ENCODE measurements at places on chromosomes 2 and 18. TPM values are rescaled to one million over a fixed set of nuclear protein-coding genes. Genes with fewer than 3 reads are reported as not detected.
A peak's percentile ranks its signal among the peaks of the same experiment; 100 is the strongest.

ZCCHC2 gene
- total RNA-seq = 1.7 TPM

INHA gene
- total RNA-seq = not detected

PAX8 gene
- total RNA-seq = 2.3 TPM

B3GNT2 gene
- total RNA-seq = 13.3 TPM

- no peak for DNase-seq
Measured at GRCh38 chr18:71233177-71233576, 944.3 kb downstream of the SOCS6 start.

DNA sequence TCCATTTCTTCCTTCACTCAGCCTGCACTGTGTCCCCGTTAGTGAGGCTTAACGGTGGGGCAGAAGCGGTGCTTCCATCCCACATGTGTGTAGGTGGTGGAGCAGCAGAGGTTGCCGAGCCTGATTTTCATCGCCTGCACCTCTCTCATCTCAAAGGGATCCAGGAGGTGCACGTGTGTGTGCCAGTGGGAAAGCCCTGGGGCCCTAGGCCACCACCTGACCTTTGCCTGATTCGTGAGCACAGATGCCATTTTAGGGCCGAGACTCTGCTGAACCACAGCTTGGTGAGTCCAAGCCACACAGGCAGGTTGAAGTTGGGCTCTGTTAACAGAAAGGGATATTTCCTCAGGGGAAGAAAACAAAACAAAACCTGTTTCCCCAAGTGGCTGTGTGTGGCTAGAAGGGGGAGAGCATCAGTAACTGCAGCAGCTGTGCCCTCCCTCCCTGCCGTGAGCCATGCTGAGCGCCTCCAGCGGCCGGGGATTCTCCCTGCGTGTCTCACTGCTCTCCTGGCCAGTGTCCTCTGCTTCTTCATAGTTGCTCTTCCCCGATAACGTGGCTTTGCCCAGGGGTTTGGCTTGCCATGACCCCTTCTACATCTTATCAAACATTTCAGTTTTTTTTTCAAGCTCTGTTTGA is 81.5 kb downstream of the MAPRE2 start:
- peak; percentile 61 for DNase-seq

DNA sequence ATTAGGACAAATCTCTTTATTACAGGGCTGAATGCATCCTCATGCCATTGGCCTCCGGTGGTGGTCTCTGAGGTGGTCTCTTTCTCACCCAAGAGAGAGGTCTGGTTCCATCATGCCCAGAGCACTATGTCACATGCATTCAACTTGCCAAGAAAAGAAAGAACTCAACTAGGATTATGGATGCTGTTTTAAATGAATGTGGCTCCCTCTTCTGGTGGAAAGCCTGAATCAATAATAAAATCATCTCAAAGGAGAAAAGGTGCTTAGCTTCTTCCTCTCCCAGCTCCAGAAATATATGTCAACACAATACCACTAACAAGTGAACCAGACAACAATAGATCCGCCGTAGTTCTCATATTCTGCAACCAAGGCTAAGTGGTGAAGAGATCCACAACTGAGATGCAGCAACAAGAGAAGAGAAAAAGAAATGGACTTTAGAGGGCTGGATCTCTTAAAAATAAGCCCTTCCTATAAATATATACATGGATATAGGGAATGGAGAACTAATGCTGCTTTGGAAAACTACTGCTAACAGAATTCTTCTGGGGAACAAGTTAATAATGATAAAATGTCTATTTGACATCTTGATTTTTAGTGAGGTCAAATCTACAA is 396.8 kb downstream of the NCKAP5 start:
- peak; percentile 45 for DNase-seq

GRCh38 chr2:121104721-121105141 is 180.3 kb downstream of the TFCP2L1 start:
- DNase-seq = no peak

DNA sequence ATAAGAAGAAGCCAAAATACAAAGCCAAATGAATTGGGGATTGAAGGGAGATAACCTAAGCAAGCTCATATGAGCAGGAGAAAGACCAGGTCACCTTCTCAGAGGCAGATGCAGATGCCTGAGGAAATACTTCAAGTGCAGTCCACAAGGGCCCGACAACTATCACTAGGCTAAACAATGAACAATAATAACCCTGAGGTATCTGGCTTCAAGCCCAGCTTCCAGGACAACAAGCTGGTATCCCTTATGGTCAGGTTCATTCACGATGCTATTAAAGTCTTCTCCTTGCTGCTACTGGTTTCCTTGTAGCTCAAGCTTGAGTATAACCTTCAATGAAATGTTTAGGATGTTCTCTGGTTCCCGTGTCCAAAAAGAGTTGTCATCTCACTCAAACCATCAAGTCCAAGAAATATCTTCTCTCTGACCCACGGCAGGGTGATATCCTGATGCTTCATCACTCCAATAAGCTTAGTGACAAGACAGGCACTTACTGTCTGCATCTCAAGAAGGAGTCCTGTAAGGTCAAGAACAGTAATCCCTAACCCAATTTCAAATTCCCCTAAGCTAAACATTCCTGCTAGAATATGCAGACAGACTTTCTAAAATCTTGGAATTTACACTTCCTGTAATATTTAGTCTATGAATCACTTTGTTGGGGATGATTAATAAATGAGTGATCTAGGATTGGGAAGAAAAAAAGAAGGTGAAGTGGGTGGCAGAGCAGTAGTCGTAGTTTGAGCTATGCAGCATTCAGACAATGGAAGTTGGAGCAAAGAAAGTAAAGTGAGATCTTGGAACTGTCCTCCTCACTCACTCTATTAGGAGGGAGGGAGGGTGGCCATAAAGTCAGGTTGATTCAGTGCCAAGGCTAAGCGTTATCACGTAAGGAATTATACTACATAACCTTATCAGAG is 33.1 kb downstream of the CHN1 start:
- DNase-seq = peak; percentile 86

DNA sequence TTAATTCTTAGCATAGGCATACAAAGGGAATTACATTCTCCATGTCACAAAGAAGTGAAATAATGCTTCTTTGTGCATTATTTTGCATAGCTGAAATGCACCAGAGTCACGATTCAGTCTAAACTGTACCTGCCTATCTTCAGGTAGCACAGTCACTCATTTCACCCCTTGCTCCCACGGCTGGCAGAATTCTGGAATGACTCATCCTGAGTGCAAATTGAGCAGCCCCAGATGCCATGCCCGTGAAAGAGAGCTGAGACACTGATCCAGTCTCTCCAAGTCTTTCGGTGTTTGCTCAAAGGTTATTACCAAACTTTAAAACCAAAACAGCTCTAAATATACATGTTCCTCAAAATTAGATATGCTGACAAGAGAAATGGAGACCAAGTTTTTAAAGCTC is 168.3 kb upstream of the POU3F3 start:
- DNase-seq = no peak

- DNase-seq = no peak
Measured at GRCh38 chr2:230346921-230347533, 20.0 kb downstream of the SP140L start.

DNA sequence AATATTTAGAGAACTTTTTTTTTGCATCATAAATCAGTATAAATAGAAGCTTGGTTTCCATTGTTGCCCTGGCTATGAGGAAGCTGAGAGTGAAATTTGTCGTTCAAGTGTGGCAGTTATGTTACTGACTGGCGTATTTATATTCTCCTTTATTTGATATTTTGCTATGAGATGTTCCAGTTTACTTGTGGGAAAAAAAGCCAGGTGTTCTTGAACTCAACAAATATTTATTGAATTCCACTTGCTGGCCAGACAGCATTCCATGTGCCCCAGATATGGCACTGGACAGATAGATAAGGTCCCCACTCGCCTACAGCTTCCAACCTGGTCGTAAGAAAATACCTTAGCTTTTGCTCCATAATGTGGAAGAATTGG is 44.7 kb downstream of the NEDD4L start:
- DNase-seq = no peak

All from LHCN-M2 (cell line).